ENCODE measurements at places on chromosomes 2 and 18.

- no peak for DNase-seq
Measured at GRCh38 chr18:34649080-34649479, 61.0 kb upstream of the DTNA start.

DNA sequence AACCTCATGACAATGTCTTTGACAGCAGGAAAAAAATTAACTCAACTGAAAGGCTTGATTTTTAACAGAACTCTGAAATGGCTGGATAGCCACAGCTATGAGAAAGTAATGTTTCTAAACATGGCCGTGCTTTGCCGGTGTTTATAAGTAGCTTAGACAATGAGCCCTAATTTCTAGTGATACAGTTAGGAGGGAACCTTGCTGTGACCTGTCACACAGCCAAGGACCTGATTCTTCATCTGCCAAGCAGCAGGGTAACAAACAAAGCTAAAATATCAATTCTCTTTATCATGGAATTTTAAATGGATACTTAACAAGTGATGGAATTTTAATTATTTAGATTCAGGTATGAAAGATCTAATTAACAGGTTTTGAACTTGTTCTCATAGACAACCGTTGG, 24.3 kb upstream of the DYNC2LI1 start:
- no peak for DNase-seq

GRCh38 chr2:42036413-42036812, 11.4 kb upstream of the PKDCC start:
- DNase-seq: no peak

- no peak for DNase-seq
Measured at GRCh38 chr2:126864861-126865260, 33.8 kb upstream of the TEX51 start.

GRCh38 chr2:218892693-218893348, 12.2 kb downstream of the WNT10A start:
- DNase-seq: peak; percentile 90

GRCh38 chr2:234006501-234006900, 44.0 kb upstream of the SPP2 start:
- no peak for DNase-seq

- no peak for DNase-seq
Measured at GRCh38 chr2:174180165-174180724, 68.1 kb downstream of the OLA1 start.

DNA sequence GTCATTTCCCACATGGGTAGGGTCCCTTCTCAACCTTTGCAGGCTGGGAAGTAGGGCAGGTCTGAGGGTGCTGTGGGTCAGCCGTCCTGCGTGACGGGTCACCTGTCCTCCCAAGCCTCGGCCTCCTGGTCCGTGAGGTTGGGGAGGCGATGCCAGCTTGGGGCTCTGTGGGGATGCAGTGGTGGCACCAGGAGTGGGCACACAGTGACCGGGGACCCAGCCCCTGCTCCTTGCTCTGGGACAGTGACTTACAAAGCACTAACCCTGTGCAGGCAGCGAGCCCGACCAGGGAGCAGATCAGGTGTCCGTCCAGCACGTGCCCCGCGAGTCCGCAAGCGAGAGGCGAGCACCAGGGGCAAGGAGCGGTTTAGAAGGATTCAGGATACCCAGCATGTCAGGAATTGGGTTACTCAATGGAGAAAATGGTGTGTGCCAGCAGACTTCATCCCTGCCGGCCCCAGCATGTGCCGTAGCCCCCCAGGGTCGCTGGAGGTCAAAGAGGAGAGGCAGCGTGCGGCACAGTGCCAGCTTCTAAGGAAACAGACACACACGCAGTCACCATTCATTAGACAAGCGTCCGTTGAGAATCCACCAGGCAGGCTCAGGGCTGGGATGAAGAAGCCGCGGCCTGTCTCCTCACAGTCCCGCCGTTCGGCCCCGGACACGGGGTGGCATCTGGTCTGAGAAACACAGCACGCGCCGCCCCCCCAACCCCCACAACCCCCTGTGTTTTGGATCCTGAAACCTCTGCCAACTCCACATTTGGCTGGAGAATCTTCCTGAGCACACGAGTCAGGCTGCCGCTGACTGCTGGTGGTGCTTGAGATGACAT, 11.7 kb downstream of the COLEC11 start:
- no peak for DNase-seq

DNA sequence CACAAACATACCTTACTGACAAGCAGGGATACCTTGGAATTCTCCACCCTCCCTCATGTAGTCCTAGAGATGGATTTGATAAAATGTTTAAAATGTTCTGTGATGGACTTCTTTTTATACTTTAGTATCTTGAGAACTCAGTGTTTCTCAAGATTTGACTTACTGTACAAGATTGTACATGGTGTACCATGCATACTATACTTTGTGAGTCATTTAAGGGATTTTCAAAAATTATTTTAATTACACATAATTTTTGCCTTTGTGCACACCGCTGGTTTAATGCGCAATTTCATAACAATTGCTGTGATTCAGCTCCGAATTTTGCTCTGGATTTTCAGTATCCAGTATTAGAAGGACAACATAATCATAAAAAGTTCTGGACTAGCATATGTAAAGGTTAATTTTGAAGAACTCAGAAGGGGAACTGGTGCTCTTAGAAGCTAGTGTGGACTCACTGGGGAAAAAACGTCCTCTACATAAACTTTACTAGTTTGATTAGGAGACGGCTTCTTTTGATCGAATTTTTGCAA, 78.6 kb upstream of the ACSL3 start:
- DNase-seq: no peak

- no peak for DNase-seq
Measured at GRCh38 chr2:184685999-184686841, 87.9 kb downstream of the ZNF804A start.

DNA sequence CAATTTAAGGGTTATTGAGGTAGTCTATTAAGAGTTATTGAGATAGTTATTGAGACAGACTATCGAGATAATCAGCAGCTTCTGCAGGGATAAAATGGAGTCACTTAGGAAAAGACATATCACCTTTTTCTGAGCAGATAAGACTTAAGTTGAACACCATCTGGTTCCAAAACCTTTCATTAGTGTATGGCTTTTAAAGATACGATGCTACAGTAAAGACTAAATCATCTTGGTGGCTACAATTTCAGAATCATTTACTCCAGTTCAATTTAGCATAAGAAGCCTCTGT, 68.6 kb upstream of the DNAJC10 start:
- DNase-seq: no peak

DNA sequence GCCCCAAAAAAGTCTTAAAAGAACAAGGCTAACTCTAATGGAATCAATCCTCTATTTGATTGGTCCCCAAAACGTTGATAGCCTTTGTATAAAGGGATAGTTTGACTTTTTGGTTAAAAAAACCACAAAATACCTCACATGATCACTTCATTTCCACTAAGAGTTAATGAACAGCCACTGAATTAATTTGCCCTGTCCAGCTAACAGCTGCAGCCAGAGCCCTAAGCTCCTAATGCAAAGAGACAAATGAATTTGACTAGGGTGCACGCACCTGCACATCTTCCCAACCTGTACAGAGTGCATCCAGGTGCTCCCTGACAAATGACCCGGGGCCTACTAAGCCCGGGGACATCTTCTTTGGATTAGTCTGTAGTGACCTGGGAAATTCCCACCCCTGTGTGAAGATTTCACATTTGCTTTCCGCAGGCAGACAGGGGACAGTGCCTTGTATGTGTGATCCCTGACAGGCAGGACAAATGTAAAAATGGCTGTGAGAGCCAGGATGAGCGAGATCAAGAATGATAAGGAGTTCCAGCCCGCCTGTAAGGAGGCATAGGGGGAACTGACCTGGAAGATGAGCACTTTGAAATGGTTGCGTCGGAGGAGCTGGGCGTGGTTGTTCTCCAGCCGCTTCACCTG, 893 bp downstream of the CAVIN2 start:
- no peak for DNase-seq

- DNase-seq: no peak
Measured at GRCh38 chr2:42443718-42444399, 49.9 kb downstream of the KCNG3 start.

DNA sequence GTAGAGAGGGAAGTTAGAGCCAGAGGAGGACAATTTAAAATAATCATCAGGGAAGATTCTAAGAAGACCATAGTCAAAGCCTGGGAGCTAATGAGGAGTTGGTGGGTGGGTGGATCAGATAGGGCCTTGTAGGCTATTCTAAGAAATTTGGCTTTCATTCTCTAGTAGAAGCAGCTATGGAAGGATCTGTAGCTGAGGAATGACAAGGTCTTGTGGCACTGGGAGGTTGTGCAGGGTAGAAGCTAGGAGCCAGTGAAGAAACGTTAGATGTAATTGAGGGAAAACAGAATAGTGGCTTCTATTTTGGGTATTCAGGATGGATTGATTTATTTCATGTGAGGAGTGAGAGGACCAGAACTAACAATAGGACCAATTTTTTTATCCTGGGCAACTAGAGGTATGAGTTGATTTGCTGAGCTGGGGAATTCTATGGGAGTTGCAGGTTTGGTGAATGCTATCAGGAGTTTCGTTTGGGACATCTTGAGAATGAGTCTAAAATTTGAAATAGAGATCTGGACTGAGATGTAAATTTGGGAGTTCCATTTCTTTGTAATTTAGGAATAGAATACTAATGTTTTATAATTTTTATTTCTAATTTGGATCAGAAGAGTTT, 371.9 kb downstream of the PARD3B start:
- no peak for DNase-seq

DNA sequence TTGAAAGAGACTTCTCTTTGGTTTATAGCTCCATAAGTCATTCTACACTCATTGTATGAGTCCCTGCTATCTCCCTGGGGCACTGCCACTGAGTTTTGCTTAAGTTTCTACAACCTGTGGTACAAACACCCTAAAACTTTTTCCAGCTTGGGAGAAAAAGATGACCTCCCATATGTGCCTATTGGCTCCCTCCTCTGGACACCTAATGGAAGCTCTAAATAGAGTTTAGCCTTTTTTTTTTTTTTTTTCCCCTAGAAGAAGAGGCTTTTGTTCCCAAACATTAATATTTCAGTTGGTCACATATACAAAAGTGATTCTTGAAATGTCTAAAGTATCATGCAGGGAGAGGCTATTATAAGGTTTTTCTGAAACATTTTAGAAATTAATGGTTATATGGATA, 547.2 kb upstream of the TMEFF2 start:
- DNase-seq: no peak

- no peak for DNase-seq
Measured at GRCh38 chr18:11071300-11071699, 78.1 kb downstream of the PIEZO2 start.

DNA sequence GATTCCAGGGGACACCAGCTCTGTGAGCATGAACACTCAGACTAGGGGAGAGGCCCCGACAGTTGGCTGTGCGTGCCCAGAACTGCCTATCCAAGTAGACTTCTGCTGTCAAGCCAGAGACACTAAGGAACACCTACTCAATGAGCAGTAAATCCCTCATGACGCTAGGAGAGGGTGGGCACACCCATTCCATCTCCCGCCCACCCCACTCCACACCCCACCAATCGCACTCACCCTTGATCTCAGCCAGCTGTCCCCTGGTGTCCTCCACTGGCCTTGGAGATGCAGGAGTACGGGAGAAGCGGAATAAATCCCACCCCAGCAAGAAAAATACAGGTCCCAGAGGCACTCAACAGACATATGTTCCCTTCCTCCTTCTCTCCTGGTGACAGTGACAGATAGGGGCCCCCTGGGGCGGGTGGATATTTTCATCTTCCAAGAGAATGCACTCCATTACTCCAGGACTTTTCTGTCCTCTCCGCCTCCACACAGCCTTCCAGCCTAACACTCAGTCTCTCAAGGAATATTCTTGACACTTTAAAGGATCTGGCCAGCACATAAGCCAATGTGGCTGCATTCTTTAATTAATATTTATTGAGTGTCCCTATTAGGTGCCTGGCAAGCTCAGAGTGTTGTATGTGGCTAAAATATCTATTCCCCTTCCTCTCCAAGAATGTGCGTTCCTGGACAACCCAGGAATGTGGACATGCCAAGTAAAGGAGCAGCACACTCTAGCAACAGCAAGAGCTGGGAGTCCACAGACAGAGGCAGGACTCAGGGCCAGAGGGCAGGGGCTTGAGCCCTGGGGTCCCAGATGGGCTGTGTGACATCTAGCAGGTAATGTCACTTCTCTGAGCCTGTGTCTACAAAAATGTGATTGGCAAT, 13.1 kb upstream of the SMAD7 start:
- DNase-seq: no peak

DNA sequence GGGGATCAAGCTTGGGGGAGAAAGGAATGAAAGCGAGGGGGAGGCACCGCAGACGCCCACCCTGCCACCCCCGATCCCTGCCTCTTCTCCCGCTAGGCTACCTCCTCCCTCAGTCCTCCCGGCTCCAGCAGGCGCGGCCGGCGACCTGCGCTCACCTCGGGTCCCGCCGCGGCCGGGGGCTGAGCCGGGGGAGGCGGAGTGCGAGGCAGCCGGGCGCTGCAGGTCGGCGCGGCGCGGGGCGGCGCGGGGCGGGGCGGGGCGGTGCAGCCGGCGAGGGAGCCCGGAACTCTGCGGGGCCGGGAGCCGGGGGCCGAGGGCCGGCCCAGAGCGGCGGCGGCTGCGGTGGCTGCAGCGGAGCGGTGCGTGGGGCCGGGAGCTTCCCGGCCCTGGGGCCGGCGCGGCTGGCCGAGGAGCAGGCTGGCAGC, 477 bp downstream of the ACVR1 start:
- no peak for DNase-seq

DNA sequence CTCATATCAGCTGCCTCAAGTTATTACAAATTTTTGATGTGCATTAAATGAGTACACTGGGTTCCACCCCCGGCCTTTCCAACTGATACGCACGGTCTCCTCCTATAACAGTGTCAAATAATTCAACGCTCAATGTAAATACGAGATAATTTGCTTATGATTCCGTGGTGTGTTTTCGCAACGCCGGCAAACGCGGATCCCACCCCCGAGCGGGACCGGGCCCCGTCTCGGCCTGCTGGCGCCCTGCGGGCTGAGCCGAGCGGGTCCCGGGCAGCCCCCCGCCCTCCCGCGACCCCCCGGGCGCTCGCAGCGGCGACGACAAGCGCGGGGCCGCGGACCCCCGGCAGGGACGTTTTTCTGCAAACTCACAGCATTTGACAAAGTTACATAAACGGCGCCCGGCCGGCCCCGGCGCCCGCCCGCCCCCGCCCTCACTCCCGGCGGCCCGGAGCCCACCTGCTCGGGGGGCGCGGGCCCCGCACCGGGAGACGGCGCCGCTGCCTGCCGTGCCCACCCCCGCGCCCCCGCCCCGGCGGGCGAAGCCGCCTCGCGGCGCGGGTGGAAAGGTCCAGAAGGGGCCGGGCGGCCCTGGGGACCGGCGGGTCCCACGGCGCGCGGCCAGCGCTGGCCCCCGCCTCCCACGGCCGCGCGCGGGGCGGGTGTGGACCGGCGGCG, 762 bp downstream of the HDAC4 start:
- DNase-seq: no peak

All from CD4-positive, alpha-beta T cell treated with Interleukin-12 subunit alpha and Interleukin-12 subunit beta, for 1 hour (primary cell).